ENCODE measurements at places on chromosomes 1 and 21.
A peak's percentile ranks its signal among the peaks of the same experiment; 100 is the strongest.

GRCh38 chr1:10635085-10635896 is 160.5 kb downstream of the PEX14 start:
- no peak for DNase-seq

DNA sequence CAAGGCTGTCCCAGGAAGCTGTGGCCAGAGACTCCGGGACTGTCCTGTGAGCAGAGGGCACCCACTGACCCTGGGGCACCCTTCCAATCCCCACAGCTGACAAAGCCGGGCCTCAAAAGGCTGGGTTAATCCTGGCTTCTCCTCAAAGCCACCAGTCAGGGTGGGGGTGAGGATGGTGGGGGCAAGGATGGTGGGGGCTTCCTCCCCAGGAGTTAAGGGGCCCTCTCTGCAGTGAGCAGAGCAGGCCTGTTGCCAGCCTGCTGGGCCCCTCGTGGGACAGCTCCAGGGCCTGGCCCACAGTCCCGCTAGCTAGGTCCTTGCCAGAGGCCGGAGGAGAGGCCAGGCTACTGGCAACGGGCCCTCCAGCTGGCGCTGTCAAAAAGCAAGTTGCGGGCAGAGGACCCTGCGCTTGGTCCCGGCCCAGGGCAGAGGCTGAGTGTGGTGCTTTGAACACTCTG is 37.9 kb upstream of the CCDC27 start:
- DNase-seq: no peak

DNA sequence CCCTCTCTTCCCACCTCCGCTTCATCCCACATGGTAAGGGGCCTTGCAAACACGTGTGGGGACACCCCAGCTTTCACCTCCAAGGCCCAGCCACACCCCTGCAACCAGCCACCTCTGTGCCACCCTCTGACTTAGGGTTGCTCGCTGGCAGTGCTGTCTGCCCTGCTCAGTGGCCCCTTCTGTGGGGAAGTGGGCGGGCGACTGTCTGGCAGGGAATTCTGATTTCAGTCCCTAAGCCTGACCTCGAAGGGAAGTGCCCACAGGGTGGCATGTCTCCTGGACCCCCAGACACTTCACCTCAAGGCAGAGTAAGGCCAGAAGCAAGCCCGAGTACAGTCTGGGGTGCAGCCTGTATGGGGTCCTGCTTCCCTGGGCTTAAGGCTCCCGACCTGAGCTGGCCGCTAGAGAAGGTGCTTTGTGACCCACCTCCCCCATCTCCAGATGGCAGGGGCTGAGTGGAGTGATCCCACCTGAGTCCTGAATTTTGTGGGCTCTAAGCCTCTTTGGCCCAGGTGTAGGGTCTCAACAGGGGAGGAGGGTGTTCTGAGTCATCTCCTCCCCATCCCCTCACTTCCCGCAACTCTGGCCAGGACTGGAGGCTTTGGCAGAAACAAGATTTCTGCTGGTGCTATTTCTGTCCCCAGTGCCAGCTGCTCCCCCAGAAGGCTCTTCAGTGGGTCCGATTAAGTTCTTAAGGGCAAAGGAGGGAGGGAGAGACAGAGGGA is 7.0 kb downstream of the RD3 start:
- DNase-seq: no peak

GRCh38 chr1:89794406-89794805 is 26.4 kb upstream of the LRRC8D start:
- no peak for DNase-seq

GRCh38 chr1:207672522-207673130 is 27.7 kb downstream of the CR1L start:
- no peak for DNase-seq

GRCh38 chr21:39479814-39480182 is 28.0 kb downstream of the SH3BGR start:
- DNase-seq: no peak

DNA sequence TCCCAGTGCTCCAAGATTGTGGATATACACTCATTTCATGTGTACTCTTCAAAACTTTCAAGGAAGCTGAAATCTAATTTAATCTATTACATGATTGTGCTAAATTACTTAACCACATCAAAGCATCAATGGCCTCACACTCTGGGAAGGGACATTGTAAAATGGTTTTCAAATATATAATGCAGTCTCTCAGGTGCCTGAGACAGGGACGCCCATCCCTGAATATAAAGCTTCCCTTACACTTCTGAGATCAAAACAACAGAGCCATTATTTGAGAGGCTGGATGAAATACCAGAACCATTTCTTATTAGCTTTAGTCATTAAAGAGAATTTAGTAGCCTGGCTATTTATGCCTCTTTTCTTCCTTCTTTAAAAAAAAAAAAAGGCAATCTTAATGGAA is 259.2 kb upstream of the NFIA start:
- DNase-seq: no peak

GRCh38 chr1:7551442-7551841 is 219.7 kb upstream of the VAMP3 start:
- DNase-seq: no peak

DNA sequence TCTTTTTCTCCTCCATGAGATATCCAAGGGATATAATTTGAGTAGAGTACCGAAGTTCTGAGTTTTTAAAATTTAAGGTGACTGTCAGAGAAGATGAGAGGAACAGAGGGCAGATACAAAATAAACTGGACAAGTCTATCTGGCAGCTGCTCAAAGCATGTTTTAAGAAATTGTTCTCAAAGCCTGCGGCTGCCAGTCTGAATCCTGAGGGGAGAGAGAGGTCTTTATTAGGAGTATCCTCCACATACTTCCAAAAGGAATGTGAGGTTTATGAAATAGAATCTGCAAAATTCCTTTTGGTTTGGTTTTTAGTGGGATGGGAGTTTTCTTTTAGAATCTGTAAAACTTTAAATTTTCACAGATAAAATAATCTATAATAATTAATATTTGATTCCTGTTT is 41.3 kb downstream of the TTC13 start:
- DNase-seq: no peak

GRCh38 chr21:44532712-44533111 is 7.3 kb downstream of the KRTAP10-1 start:
- no peak for DNase-seq

DNA sequence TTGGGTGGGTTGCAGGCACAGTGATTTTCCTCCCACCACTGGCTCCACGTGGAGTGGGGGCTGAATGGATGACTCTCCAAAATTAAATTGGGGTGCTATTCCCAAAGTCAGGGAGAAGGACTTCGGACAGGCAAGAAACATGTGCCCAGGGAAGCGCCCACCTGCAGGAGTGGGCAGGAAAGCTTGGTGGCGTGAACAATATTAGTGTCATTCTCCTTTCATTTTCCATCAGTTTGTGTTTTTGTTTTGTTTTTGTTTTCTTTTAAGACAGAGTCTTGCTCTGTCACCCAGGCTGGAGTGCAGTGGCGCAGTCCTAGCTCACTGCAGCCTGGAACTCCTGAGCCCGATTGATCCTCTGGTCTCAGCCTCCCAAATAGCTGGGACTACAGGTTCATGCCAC is 30.1 kb downstream of the TOMM20 start:
- no peak for DNase-seq

GRCh38 chr1:218874313-218874712 is 299.4 kb upstream of the LYPLAL1 start:
- no peak for DNase-seq

DNA sequence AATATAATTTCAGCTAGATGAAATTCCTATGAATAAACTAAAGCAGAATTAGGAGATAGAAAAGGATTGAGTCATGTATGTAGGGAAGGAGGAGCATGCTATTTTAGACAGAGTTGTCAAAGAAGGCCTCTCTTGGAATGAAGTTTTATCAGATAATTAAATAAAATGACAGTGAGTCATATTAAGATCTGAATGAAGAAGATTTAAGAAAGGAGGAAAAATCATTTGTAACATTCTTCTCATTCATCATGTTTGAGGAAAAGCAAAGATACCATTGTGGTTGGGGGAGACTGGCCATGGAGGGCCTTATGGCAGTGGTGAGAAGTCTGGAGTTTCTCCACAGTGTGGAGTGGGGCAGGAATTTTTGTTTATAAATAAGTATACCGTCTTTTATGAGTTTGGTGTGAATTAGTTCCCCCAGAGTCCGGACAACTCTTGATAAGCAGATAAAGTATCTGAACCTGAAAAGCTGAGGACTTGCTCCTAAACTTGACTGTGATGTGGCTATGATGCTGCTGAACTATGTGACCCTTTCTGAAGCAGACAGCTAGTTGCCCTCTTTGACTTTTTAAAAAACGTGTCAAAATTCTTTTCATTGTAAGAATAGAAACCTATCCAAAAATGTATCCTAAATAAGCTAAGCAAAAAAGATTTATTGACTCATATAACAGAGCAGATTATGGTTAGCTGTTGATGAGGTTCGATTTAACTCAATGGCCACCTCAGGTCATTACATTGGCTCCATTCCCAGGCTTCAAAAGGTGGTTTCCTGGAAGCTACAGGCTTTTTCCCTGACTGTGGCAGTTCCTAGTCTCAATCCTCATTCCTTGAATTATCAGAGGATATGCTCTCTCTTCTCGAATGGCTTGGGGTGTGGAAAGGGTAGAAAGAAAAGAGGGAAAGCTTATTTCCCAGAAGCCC is 90.8 kb downstream of the LHX9 start:
- DNase-seq: no peak

GRCh38 chr1:67316918-67317317 is 9.2 kb downstream of the IL12RB2 start:
- no peak for DNase-seq

DNA sequence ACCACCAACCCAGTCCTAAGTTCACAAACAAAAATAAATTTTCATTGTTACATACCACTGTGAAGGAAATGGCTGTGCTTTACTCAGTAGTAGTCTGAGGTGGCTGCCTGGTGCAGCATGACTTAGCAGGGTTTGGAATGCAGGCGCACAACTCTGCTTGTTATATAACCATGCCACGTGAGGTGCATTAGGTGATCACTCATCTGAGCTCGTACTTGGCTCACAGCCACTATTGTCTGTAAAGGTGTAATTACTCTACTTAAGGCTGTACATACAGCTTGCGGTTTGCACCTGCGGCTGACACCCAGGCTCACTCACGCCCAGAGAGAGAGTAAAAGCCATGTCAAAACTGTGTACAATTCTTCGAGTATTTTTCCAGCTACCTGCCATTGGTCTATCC is 599.4 kb downstream of the LTN1 start:
- no peak for DNase-seq

- DNase-seq: no peak
Measured at GRCh38 chr1:230761443-230762167, 14.4 kb downstream of the CAPN9 start.

GRCh38 chr21:14962217-14962616 is 102.6 kb downstream of the NRIP1 start:
- DNase-seq: no peak

- DNase-seq: no peak
Measured at GRCh38 chr1:47399846-47400155, 16.3 kb upstream of the FOXE3 start.

GRCh38 chr1:7555391-7556185 is 215.5 kb upstream of the VAMP3 start:
- no peak for DNase-seq

DNA sequence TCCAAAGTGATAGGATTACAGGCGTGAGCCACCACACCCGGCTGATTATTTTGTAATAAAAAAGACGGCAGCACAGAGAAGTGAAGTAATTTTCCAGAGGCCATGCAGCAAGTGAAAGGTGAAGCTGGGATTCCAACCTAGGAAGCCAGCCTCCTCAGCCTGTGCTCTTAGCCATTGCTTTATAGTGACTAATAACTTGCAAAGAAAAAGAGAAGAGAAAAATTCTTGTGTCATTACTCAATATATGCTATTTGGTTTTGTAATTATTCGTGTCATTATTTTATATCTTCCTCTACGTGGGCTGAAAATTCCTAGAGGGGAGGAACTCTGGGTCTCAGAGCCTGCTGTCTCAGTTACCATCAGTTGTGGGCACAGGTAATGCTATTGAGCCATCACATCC is 1.6 kb upstream of the IER5 start:
- DNase-seq: peak; percentile 64

DNA sequence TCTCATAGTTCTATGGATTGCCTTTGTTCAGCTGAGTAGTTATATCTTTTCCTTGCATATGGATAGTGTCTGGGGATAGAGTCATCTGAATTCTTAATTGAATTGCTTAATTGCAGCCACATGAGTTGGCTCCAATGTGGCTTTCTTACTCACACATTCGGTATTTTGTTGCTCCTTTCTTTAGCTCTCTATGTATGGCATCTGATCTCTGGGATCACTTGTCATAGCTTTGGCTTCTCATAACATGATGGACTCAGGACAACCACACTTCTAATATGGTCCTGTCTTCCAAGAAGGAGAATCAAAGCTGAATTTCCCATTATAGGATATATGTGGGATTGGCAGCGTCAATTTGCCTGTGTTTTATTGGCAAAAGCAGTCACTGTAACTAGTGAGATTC is 716.2 kb downstream of the NCAM2 start:
- DNase-seq: peak; percentile 60

DNA sequence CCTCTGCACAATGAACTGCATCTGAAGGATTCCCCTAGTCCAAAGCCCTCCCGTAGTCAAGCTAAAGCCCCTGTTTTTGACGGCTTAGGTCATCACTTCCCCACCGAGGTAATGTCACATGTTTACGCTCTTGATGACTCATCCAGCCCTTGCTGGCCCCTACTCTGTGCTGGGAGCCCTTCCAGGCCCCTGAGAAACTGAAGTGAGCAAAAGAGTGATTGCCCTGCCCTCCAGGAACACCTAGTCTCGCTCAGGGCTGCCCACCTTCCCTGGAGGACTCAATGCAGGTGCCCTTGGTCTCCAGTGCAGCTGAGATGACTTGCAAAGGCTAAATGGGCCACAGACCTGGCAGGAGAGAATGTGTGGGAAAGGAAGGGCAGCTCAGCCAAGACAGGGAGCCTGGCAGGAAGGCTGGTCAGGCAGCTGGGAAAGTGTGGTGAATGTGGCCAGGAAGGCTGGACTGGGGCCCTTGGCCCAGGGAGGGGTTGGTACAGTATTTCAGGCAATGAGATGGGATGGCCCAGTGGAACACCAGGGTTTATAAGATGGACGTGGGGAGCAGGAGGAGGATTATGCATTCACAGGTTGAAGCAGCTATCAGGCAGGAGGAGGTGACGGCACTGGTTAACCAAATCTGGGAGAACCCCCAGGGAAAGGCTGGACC is 345.6 kb downstream of the NPHP4 start:
- DNase-seq: no peak

DNA sequence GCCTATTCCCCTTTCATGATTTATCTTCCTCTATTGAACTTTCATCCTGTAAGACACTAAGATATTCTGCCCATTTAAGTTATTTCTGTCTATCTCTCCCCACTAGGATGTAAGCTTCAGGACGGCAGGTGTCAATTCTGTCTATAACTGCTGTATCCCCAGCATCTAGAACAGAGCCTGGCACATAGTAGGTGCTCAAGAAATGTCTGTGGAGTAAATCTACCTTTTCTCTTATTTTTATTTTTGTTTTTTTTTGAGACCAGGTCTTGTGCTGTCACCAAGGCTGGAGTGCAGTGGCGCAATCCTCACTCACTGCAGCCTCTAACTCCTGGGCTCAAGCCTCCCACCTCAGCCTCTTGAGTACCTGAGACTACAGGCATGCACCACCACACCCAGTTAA is 5.6 kb downstream of the CD52 start:
- no peak for DNase-seq

- no peak for DNase-seq
Measured at GRCh38 chr1:176568185-176568584, 105.2 kb downstream of the PAPPA2 start.

GRCh38 chr1:29831500-29832117 is 595.3 kb downstream of the PTPRU start:
- DNase-seq: no peak
